Activated T-cell treated with anti-CD3 and anti-CD28 coated beads for 1 hour (primary cell): ENCODE measurements at places on chromosomes 2 and 18.

DNA sequence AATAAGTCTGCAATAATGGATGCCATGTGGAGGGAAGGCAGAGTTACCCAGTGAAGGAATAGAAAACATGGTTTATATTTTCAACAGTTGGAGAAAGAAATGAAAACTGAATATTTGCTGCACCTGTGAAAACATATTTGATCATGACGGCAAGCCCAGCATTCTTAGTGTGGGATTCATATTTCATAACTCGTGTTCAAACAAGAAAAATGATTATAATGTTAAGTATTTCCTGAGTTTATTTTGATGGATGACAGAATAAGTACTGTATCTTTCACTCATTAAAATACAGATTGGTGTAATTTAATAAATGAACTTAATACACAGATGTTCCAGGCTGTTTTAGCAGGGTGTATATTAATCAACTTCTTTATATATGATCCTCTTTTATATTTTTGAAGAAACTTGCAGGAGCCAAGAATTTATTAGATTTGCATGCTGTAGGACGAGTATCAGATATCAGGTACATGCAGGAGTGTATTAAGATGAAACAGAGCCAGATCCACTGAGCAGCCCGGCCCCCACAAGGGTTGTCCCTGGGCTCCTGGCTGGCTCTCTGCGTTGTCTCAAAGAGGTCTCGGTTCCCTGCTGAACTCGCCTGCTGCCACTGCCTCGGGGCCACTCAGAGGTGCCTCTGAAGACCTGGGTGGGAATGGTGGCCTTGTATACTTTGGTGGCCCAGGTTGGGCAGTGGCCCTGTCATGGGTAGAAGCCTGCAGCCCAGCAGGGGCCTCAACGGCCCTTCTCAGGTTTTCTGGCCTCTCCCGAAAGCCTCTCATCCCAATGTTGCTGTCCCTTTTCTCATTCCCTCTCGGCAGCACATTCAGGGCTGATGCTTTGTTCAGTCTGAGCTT is 95.0 kb upstream of the LDAH start:
- no peak for DNase-seq

GRCh38 chr2:237540223-237540775 is 26.1 kb upstream of the PRLH start:
- DNase-seq: no peak

- peak; percentile 74 for DNase-seq
These were observed 4.4 kb downstream of the NFATC1 start for GRCh38 chr18:79400091-79400590.

GRCh38 chr2:188786368-188786841 is 187.8 kb upstream of the COL3A1 start:
- DNase-seq: no peak

- no peak for DNase-seq
These were observed 22.6 kb downstream of the PLEK start for GRCh38 chr2:68387408-68388350.

GRCh38 chr2:179655627-179656026 is 205.8 kb downstream of the ZNF385B start:
- DNase-seq: no peak

GRCh38 chr2:159600752-159601151 is 15.6 kb downstream of the BAZ2B start:
- no peak for DNase-seq

DNA sequence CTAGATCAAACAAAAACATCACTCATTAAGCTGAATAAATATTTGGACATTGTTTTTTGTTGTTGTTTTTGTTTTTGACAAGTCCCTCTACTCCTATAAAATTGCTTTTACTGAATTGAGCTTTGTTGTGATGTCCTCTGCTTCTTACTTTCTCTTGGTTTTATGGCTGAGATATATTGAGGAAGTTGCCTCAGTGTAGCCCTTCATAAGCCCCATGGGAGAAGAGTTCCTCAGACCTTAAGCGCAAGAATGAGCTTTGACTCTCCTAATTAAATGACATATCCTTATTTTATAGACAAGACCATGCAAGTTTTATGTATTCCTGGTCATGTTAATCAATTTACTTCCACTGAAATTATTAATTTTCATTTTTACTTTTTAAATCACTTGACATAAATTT is 54.9 kb downstream of the CERKL start:
- DNase-seq: no peak

DNA sequence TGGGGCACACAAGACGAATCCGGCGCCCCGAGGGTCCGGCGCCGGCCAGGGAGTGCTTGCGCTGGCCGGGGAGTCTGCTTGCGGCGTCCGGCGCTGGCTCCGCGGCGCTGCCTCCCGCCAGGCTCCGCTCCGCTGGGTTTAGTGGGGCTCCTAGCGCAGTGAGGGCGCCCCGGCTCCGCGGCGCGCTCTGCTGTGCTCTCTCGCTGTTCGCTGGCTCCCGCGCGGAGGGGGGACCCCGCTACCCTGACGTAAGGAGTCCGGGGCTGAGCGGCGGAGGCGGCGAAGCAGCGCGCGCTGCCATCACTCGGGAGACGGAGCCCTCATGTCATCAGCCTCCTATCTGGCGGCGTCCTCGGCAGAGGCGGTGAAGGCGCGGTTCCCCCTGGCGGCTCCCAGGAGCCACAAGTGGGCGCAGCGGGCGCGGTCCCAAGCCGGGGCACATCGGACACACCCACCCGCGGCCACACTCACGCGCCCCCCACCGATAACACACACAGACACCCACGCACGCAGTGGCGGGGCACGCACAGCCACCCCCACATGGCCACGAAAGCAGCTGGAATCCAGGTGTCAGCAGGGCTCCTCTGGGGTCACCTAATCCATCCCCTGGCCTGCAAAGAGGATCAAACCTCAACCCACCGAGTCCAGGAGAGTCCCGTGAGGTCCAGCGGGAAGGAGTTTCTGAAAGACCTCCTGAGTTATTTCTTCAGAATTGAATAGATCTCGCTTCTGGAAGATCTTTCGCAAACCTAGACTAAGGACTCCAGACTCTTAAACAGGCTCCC is at the start of gene C1QL2:
Gene C1QL2 (minus strand): TSS at position 189 of the 785 bp plus-strand sequence. CDS start 482 bp downstream, outside the sequence.
- DNase-seq: no peak

DNA sequence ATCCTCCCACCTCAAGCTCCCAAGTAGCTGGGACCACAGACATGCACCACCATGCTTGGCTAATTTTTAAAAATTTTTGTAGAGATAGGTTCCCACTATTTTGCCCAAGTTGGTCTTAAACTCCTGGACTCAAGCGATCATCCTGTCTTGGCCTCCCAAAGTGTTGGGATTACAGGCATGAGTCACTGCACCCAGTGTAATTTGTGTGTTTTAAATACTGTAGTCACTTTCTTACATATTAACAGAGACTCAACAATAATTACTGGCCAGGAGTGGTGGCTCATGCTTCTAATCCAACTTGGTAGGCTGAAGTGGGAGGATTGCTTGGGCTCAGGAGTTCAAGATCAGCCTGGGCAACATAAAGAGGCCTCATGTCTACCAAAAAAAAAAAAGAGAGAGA is 293.0 kb downstream of the RDH14 start:
- DNase-seq: no peak

GRCh38 chr2:160309585-160309984 is 109.5 kb upstream of the ITGB6 start:
- DNase-seq: no peak

DNA sequence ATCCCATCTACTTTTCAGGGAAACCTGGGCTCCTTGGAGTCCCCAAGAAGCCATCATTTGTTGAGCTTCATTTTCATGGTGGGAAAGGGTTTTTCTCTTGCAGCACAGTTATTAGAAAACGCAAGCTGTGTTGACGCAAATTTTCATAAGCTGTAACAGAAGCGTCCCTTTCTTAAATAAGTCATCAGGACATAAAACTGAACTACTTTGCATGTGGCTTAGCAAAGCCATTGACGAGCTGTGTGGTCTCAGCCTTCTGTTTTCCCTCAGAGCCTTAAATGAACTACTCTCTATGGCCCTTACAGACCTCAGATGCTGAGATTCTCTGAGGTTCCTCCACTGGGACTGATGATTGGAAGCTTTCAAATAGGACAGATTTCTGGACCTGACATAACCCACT is 85.1 kb downstream of the ARL4C start:
- no peak for DNase-seq

DNA sequence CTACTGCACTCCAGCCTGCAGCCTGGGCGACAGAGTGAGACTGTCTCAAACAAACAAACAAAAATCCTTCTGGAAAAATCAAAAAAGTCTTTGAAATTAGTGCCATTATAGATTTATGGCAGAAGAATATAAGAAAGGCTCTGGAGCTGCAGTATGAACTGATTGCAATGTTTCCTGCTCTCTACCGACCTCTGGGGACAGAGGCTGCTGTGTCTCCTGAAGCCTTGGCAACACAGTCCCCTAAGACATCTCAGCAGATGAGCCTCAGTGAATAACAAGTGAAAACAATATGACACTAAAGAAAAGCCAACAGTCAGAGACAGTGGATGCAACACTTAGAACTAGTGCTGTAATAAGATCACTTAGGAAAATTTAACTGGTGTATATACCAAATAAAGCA is 494.9 kb upstream of the LRATD1 start:
- no peak for DNase-seq

GRCh38 chr2:130389783-130390182 is 33.9 kb downstream of the PTPN18 start:
- no peak for DNase-seq

GRCh38 chr2:201231781-201232466 is 28.4 kb upstream of the CASP8 start:
- peak; percentile 92 for DNase-seq

DNA sequence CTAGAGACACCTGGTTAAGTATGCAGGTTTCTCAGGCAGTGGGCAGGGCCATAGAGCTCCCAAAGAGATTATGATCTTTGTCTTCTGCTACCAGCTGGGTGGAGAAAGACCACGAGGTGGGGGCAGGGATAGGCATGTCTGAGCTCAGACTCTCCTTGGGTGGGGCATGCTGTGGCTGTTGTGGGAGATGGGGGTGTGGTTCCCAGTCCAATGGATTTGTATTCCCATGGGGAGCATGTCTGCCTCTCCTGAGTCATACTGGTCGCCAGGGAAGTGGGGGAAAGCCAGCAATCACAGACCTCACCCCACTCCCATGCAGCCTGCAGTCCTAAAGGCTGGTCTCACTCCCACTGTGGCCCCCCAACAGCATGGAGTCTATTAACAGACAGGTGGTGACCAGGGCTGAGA is 31.4 kb upstream of the RHOB start:
- DNase-seq: no peak

GRCh38 chr18:7980136-7980535 is 413.0 kb downstream of the PTPRM start:
- no peak for DNase-seq

DNA sequence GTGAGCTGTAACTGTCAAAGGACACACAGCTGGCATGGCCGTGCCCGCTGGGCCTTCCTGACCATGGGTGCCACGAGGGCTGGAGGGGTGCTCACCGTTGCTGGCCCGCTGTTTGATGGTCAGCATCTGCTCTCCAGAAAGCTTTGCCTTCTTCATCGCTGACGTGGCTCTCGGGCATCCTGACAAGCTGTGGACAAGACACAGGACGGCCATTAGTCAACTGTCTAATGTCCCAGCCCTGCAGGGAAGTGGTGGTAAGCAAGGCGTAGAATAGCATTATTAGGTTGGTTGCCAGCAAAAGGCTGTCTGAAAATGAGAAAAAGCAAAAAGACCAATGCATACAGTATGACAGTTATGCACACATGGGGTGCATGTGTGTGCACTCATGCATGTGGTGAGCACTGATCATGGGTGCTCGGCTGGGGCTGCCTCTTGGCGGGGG is 64.7 kb upstream of the PXDN start:
- no peak for DNase-seq

DNA sequence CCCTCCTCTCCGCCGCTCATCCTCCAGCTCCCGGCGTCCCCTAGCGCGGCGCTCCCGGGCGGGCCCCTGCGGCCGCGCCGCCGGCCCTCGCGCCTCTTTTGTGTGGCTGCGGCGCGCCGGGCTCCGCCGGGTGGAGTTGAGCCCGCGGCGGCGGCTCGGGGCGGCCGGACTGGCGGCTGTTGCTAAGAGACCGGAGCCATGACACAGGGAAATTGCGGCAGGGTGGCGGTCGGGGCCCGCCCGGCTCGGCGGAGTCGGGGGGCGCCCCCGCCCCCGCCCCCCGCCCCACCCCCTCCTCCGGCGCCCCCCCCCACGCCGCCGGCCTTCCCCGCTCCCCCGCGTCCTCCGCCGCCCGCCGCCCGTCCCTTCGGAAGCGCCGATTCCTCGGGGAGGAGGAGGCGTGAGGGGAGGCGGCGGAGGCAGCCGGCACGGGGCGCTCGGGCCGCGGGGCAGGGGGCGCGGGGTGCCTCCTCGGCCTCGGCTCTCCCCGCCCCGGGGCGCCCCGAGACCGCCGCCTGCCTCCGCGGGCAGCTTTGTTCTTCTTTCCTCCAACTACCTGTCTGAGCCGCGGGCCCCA is at the start of gene TMEM200C:
Gene TMEM200C (minus strand): TSS at position 224 of the 577 bp plus-strand sequence. CDS start 3,459 bp downstream, outside the sequence.
- no peak for DNase-seq

DNA sequence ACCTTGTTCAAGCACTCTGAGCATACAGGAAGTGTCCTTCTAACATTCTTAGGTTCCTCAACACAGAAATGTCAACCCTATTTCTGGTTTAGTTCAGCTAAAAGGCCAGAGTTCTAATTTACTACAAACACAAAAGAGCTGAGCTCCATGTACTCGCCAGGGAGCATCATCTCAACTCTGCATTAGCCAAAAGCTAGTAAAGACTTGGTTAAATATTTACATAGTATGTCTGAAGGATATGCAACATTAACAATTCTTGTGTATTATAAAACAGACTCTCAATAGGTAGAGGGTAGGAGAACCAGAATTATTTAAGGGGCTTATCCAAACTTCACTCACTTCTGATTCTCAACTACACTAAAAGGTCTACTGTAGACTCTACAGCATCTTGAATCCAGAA is 154.6 kb downstream of the THADA start:
- DNase-seq: no peak

- DNase-seq: no peak
These were observed 1.0 kb downstream of the ZNF532 start for GRCh38 chr18:58865701-58866065.

- DNase-seq: peak; percentile 33
These were observed 77.3 kb upstream of the PHLPP1 start for GRCh38 chr18:62637807-62638687.

DNA sequence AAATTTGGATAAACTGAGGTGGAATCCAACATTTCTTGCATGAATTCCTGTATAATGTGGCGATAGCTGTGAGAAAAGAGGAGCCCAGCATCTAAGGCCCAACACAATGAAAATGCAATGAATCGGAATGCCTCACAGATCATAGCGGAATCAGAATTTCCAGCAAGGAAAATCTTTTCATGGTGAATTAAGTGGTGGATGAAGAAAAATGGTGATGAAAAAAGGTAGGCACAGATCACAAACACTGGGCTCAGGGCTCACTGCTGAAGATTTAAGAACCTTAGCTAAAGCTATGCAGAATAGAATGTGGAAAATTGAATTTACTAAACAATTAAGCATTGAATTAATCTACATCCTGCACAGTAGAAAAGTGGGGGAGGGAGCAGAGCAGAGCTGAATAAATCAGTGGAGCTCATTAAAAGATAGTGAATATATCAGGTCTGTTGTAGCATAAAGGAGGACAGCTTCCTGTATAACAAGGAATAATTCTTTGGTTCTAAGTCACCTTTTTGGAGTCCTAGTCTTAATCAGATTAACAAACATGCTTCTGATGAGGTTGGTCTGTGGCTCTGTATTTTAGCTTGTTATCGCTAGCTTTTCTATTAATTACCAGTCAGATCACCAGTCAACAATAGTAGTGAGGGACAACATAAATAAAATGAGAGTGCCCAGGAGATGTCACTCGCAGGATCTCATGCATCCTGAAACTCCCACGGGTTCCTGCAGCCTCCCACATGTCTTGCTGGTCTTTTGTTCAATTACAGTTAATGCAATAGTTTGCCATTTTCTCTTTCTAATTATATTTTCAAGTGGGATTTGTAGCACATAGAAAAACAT is 27.0 kb downstream of the MEIS1 start:
- no peak for DNase-seq
